Large intestine (tissue), 12 donors: ENCODE measurements at places on chromosomes 6 and 20.

DNA sequence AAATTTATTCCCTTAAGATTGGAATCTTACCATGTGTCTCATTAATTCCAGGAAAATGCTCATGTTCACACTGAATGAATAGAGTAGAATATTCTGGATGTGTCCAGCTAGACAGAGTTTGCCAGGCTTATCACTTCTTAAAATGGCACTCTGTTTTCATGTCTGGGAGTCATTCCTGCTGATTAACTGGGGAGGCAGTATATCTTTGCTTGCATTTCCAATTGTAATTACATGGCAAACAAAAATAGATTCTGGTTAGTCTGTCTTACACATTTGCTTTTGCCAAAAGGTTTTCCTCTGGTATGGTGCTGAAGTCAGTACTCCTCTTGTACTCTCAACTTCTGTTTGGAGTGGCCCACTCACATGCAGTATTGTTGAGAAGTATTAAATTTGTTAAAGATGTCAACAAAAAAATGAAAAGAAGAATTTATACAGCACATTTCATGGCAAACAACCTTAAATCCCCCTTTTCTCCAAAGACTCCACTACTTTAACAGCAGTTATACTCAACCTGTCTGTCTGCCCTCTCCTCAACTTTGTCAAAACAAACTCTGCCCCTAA, 70.2 kb downstream of the TENT5A start:
- no peak for DNase-seq

GRCh38 chr20:34281177-34281576, 22.0 kb downstream of the AHCY start:
- DNase-seq = no peak

GRCh38 chr6:119379809-119380208, 30.2 kb upstream of the MAN1A1 start:
- no peak for DNase-seq

- DNase-seq = no peak
These were observed 510.2 kb downstream of the RNF144B start for GRCh38 chr6:18897350-18897749.

- peak; percentile 69 for DNase-seq
These were observed 153.3 kb upstream of the SNX9 start for GRCh38 chr6:157669747-157670216.
